ENCODE measurements at places on chromosomes 16 and 17.

GRCh38 chr17:44599298-44600175 lies 42.3 kb downstream of the FZD2 start:
- DNase-seq, result no peak

DNA sequence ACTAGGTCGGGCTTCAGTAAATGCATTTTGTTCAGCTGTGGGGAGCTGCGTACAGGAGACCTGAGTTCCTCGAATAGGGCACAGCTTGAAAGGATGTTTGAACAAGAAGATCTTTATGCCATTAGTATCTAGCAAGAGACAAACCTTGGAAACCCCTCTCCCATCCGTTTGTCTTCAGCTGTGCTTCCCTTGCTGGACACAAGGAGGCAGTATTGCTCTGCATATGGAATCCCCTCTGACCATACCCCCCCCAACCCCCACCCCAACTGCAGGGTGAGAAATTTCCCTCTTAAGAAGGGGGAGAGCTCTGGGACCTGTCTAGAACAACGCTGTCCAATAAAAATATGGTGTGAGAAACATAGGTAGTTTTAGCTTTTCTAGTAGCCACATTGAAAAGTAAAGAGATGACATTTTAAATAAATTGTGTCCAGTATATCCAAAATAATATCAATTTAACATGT lies 1.6 kb downstream of the MRM1 start:
- peak; percentile 37 for DNase-seq

GRCh38 chr17:6166492-6167179 lies 96.5 kb downstream of the WSCD1 start:
- no peak for DNase-seq

GRCh38 chr17:70202840-70203239 lies 33.5 kb downstream of the KCNJ2 start:
- no peak for DNase-seq

DNA sequence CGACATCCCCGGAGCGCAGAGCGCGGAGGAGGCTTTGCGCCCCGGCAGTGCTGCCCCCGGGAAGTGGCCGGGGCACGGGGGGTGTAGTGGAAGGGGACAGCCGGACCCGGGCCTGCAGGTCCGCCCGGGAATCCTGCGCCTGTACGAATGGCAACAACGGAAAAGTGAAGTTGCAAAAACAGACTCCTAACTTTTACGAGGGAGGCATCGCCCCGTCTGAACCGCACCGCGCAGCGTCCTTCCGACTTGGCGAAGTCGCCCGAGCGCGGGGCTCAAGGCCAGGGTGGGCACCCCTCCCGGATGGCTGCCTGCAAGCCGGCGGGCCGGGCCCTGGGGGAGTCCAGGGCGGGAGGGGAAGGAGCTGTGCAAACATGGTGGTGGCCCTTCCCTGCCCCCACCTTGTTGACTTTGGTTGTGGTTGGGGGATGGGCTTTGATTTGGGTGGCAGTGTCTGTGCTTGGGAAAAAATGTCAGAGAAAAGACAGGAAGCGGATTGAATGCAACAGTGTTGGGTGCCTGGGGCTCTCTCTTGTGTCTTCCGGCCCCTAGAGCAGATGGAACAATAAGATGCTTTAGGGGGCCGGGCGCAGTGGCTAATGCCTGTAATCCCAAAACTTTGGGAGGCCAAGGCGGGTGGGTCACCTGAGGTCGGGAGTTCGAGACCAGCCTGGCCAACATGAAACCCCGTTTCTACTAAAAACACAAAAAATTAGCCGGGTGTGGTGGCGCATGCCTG lies 675 bp downstream of the RNF213 start:
- DNase-seq, result no peak

DNA sequence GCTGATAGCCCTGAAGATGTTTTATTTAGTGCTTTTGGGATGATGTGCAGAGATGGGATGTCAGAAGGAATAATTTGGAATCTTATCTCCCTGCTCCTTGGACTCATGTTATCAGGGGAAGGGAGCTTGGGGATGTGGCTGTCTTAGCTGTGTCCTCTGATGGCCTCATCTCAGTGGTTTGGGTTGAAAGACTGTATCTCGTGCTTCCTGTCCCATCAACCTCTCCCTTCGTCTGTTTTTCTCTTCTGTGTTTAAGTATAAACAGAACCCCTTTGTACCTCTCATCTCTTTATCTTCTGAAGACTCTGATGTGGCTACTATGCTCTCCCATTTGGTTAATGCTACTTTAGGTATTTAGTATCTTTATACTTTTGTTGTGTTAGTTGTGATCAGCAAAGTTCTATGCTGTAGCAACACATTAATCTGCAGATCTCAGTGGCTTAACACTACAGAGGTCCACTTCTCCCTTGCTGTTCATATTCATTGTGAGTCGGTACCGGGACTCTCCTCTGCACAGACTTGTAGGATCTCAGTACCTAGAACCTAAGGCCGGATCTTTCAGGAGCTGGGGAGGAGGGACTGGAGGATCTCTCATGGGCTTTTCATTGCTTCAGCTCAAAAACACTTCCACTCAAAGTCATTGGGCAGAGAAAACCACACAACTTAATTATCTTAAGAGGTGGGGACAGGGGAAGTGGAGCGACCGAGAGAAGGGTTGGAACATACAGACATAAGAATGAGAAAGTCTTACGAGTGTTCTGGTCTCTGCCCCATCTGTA lies 28.8 kb downstream of the PRKCA start:
- no peak for DNase-seq
